Colonic mucosa (tissue), 4 donors: ENCODE measurements at places on chromosomes 16 and 17. TPM values are rescaled to one million over a fixed set of nuclear protein-coding genes. Genes with fewer than 3 reads are reported as not detected.

DNA sequence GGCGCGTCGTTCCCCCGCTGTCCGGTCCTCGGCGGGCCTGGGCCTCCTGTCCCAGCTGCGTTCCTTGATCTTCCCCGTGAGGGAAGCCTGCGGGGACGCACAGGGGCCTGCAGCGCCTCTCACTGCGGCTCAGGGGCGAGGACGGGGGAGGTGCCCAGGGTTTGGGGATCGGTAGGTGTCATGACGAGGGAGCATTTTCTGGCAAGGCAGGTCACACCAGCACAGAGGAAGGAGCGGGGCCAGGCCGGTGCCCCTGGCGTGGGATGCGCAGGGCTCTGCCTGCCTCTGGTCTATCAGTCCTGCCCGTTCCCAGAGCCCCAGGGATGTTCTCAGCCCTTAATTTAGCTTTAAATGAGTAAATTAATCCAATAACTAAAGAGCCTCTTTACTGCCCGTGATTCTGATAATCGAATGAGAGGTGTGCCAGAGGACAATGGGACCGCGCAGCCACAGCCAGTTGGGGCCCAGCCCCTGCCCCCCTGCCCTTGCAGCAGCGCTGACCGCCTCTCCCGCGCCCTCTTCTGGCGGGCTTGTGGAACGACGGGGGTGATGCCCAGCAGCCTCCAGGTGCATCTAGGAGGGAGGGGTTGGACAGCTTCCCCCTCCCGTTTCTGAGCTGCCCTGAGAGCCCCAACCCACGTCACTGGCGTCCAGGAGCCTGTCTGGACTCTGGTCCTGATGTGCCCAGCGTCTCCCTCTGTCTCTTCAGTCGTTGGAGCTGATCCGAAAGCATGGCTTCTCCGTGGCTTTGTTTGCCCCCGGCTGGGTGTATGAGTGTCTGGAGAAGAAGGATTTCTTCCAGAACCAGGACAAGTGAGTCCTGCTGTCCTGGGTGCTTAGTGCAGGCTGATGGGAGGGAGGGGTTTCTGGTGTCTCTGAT lies 7.9 kb downstream of the ENGASE start:
- peak; percentile 40 for DNase-seq

DNA sequence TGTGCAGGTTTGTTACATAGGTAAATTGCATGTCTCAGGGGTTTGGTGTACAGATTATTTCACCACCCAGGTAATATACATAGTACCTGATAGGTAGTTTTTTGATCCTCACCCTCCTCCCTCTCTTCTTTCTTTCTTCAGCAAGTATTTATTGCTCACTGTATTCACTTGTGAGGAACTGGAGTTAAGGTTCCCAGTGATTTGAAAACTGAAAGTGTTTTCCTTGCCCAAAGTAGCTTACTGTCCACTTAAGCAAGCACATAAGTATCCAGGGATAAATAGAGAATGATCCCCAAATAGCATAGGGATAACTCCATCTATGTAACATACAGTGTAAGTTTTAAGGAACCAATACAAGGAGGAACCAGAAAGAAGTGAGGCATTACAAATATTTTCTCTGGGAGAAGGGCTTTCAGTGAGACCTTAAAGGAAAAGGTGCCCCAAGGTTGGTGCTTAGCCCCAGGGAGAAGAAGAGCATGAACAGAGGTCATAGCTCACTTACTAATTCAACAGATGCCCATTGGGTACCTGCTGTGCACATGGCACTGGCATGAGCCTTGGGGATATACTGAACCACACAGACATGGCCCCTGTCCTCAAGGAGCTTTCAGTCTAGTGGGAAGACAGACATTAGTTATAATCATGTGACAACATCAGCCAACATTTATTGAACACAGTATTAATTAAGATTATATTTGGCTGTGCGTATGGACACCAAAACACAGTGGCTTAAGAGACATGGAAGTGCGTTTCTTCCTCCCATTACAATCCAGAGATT lies 17.0 kb downstream of the MYL4 start:
- no peak for DNase-seq

GRCh38 chr17:14057591-14057990 lies 11.7 kb upstream of the COX10 start:
- no peak for DNase-seq

- DNase-seq = no peak
Observed at GRCh38 chr17:49490276-49490675, 4.8 kb upstream of the NGFR start.

- no peak for DNase-seq
Observed at GRCh38 chr17:7809086-7809790, 24.8 kb upstream of the KDM6B start.

- no peak for DNase-seq
Observed at GRCh38 chr17:11899537-11899942, 97.7 kb downstream of the ZNF18 start.

DNA sequence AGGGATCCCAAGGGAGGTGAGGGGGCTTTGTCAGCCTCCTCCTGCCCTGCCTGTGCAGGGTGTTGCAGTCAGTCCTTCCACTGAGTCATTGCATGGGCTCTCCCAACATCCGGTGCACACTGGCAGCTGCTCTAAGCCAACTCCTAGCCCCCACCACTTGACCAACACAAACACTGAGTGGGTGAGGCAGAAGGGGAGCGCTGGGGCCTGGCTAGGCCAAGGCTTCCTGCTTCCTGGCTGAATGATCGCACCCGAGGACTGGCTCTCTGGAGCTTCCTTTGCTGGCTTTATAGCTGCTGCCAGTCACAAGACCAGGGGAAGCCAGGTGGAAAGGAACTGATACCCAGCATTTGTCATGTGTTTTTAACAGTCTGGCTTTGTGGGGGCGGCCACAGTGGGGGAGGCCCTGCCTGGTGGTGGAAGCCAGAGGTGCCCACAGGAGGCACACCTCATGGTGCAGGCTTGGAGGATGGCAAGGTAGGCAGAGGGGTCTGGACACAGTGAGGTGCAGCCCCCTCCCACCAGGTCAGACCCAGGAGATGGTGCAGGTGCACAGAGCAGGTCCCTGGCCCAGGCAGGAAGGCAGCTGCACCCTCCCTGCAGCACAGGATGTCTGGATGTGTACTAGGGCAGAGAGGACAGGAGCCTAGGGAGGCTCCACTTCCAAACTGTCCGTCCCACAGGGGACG lies 6.8 kb downstream of the MPG start:
- DNase-seq = peak; percentile 49

- DNase-seq = no peak
Observed at GRCh38 chr17:35265566-35266141, 22.8 kb downstream of the SLFN5 start.

- DNase-seq = peak; percentile 78
Observed at GRCh38 chr16:88920618-88921590, 54.4 kb upstream of the PABPN1L start.

- DNase-seq = no peak
Observed at GRCh38 chr16:50296807-50297206, 30.5 kb downstream of the ADCY7 start.

DNA sequence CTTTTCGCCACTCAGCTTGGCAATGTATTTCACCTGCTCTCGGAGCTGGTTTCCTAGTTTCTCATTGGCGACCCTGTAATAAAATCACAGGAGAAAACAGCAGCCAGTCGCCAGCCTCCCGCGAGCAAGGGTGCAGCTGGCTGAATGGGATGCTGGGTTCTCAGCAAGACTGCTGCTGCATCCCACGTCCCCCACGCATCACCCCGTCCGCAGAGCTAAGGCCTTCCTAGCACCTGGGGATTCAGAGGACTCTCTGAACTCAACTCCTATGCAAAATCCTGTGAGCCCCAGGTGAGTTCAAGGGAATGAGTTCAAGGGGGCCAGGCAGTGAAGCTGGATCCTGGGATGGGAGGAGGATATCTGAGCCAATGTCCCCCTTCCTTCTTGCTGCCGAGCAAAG lies 29.3 kb downstream of the DHX38 start:
- no peak for DNase-seq

DNA sequence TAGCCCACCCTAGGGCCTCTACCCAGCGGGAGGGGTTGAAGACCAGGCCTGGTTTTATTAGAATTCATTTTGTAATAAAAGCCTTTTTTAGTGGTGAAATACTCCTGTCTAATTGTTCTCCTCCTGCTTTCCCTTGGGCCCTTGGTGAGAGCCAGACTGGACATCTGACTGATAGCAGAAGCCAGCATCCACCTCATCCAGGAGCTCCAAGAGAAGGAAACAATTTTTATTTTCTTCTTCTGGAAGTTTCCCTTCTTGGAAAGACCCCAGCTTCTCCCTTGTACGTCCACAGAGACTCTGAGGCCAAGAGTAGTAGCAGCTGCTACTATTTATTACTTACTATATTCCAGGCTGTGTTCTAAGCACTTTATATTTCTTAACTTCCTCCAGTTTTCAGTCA lies 4.0 kb upstream of the PHKG2 start:
- no peak for DNase-seq

DNA sequence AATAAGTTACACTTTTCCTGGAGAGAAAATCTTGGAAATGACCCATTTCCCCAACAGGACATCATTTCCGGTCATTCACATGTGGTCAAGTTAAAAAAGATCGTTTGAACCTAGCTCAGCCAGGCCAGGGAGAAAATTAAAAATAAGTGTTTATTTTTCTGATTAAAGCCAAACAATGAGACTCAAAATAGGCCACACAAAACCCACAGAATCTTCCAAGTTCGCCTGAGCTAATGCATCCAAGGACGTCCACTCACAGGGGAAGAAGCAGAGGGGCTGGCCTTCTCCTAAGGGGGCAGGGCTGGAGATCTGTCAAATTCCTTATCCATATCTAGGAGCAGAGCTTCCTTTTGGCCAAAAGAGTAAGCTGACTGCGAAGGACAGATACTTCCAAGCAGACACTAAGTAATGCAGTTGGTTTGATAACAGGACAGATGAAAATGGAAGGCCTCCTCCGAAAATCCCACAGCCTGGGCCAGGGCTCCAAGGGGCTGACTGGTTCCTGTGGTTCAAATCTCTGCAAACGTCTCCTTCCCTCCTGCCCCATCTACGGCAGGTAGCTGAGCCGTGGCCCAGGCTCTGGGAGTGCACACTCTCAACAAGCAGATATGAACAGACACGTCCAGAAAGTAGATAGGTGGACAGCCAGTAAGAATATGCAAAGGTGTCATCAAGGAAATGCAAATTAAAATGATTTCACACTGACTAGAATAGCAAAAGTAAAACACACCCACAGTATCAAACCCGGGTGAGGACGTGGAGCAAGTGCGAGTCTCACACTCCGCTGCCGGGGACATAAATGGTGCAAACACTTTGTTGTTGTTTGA lies 98.5 kb downstream of the MRM3 start:
- no peak for DNase-seq

DNA sequence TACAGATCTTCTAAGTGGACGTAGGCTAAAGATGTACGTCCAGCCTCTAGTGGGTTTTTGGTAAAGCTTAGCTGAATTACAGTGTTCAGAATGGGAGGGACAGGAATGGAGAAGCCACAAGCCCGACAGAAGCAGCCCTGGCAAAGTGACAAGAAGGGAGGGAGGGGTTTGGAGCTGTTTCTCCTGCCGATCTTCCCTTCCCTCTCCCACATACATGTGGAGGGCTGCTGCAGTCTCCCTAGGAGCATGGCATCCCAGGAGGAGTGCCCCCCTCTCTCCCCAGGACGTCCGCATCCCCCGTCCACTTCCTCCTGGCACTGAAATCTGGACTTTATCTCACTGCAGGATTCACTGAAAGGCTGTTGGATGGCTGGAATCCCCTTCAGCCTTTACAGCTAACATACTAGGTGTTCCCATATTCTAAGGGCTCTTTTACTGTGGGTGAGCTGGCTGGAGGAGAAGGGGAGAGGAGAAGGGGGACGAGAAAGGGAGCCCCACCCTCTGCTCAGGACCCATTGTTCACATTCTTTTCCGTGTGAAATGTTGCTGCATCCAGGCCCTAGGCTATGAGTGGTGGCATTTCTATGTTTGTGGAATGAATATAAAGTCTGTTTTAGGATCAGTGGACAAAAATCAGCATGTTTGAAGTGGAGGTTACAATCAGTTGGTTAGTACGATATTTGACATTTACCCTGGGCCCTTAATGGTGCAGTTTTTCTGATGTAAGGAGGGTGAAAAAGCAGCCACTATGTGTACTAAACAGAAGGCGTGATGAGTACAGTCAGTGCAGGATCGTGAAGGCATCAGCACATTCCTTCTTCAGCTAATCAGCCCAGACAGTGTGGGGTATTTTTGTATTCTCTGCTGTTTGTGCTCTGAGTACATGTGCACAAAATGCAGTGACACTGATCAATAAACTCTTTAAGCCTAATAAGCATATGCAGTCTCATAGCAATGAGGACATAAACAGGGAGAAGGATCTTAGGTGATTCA lies 94.6 kb downstream of the SPECC1 start:
- no peak for DNase-seq

DNA sequence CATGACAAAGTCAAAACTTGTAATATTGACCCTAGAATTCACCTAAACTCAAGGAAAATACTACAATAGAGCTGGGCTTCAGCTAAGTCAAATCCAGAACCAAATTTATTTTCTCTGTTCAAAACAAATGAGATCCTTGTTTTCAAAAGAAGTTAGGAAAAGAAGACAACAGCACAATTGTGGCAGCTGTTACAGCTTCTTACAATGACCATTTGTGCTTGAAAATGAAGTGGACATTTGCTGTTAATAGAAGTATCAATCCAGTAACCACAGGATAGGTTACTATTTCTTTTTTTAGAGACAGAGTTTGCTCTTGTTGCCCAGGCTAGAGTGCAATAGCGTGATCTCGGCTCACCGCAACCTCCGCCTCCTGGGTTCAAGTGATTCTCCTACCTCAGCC lies 44.4 kb downstream of the APPBP2 start:
- no peak for DNase-seq

DNA sequence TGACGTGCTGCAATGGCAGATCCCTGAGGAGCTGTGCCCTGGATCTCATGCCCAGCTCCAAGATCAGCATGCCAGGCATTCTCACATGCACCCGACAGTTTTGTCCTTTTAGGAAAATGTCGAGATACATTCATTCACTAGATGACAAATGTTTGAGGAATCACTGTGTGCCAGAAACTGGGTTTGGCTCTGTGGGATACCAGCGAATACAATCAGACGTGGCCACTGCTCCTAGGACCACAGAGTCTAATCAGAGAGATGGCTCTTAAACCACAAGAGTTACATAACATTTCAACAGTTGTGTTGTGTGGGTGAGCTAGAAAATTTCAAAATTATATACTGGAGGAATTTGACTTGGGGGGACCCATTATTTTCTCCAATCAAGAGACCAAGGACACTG lies 579.7 kb downstream of the CDH13 start:
- DNase-seq = no peak

The ACTG1 gene
- total RNA-seq = 4,489 TPM

The CD300LB gene
- not detected for total RNA-seq

The OR2C1 gene
- total RNA-seq = not detected

The MILR1 gene
- 2.0 TPM for total RNA-seq

The NLRC5 gene
- total RNA-seq = 78.1 TPM

The MT3 gene
- total RNA-seq = 4.0 TPM

The CALB2 gene
- 2.8 TPM for total RNA-seq

The TMEM106A gene
- 10.2 TPM for total RNA-seq

The RAMP2 gene
- 3.5 TPM for total RNA-seq

The HID1 gene
- 47.8 TPM for total RNA-seq

The GAST gene
- total RNA-seq = not detected
